ENCODE measurements at places on chromosomes 6 and 20.

GRCh38 chr6:56891754-56892153 lies 63.2 kb upstream of the BEND6 start:
- DNase-seq = no peak

- DNase-seq = no peak
Measured at GRCh38 chr6:72425003-72425681, 196.7 kb upstream of the KCNQ5 start.

DNA sequence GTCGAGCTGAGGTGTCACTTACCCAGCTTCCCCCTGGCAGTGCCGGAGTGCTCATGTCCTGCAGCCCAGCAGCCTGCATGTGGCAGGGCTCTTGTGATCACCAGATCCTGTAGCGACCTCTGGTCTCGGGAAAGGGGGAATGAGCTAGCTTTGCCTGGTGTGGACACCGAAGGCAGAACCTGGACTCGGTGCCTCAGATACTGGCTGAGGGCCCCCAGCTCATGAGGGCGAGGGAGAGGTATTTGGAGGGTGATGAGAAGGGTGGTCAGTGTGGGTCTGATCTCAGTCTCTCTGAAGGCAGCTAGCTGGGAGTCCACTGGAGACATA lies 26.3 kb downstream of the SUN5 start:
- no peak for DNase-seq

- DNase-seq = no peak
Measured at GRCh38 chr6:101351173-101351572, 42.3 kb upstream of the GRIK2 start.

- no peak for DNase-seq
Measured at GRCh38 chr6:43074847-43075669, 1.1 kb upstream of the PTK7 start.

- DNase-seq = no peak
Measured at GRCh38 chr6:54217018-54217417, 91.2 kb upstream of the TINAG start.

GRCh38 chr20:47220161-47220582 lies 136.3 kb downstream of the ZMYND8 start:
- DNase-seq = peak; percentile 24

DNA sequence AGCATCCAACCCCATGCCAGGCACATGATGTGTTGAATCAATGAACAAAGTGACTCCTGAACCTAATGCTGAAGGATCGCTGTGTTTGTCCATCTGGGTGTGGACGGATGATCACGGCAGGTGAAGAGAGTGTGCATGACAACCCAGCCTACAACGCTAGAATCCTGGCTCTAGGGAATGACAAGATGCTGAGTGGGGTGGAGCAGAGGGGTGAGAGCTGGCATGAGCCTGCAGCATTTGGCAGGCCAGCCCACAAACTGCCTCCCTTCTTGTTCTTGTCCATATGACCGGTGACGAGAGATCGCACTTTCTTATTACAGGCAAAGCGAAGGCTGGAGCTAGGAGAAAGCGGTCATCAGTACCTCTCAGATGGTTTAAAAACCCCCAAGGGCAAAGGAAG lies 54.7 kb upstream of the CDKAL1 start:
- DNase-seq = no peak

- DNase-seq = no peak
Measured at GRCh38 chr20:59161721-59162120, 1.9 kb upstream of the ZNF831 start.

Data from stimulated activated CD4-positive, alpha-beta T cell treated with anti-CD3 and anti-CD28 coated beads, Interleukin-2, amount 100 ng/mL, for 4 hours (primary cell).